Trophoblast cell (in vitro differentiated cells and primary cell): ENCODE measurements at places on chromosomes 3 and 15.

DNA sequence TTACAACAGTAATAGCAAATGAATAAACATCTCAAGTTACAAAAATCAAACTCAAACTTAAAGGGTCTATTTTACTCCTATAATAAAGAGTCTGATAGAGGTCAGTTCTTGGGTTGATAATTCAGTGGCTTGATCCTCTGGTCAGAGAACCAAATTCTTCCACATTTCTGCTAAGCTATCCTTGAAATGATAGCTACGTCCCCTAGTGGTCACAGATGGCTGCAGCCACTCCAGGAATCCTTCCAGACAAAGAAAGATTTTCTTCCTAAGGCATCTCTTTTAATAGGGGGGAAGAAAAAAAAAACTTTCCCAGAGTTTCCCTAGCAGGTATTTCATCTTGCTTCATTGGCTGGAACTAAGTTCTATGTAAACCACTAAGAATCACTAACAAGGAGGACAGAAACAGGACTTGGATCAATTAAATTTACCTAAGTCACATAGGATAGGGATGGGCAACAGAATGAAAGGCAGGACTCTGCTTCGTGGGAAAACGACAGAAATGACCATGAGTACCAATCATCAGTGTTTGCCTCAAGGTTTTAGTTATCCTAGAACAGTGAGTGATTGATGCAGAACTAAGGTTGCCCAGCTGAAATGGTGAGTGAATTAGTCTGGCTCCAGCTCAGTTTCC, 160.7 kb downstream of the STAC start:
- DNase-seq: peak; percentile 53

- DNase-seq: no peak
Observed at GRCh38 chr3:45690336-45691035, 1.3 kb downstream of the SACM1L start.

GRCh38 chr15:81411051-81411450, 37.0 kb upstream of the TMC3 start:
- no peak for DNase-seq

DNA sequence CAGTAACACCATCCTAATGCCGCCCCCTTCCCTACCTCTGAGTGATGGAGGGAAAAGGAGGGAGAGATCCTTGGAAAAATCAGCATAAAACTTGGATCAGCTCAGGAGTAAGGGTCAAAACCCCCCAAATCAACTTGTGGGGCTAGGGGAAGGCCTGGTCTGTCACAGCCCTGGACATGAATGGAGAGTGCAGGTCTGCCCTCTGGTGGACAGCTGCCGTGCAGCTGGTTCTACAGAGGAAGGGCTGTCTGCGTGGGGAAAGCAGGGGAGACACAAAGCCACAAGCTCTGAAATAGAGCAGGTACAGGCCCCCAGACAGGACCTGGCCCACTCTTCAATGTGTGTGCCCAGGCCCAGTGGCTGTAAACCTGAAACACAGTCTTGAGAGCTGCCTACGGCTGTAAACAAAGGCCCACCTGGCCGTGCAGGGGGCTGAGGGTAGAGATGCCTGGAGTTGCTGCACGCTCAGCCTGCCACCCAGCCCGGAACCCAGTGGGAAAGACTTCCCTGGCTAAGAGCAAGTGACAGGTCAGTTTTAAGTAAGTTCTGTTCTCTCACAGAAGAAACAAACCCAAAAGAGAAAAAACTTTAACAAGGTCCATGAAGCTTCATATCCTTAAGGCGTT, 16.4 kb downstream of the CLK3 start:
- peak; percentile 73 for DNase-seq

DNA sequence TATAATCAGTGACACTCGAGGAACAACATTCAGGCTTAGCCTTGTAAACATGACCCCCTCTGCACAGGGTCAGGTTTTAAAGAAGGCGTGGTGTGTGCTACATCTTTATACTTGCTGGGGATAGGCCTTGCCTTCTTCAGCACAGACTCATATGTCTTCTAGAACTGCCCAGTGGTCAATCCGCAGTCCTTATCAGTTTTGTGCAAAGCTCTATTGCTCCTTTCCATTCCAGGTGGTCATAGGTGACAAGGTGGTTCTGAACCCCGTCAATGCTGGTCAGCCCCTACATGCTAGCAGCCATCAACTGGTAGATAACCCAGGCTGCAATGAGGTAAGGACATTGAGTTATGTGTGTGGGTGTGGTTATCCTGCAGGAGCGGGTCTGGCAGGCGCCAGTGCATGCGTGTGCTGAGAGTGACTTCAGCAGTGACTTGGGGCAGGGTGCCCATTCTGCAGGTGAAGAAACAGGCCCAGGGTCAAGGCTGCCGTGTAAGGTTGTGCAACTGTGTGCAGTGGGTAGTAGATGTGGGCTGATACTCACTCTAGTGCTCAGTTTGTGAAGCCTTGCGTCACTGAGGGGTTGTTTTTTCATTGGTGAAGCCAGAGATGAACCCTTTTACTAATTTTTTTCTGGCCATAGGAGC, 150.9 kb downstream of the ITPR1 start:
- no peak for DNase-seq

DNA sequence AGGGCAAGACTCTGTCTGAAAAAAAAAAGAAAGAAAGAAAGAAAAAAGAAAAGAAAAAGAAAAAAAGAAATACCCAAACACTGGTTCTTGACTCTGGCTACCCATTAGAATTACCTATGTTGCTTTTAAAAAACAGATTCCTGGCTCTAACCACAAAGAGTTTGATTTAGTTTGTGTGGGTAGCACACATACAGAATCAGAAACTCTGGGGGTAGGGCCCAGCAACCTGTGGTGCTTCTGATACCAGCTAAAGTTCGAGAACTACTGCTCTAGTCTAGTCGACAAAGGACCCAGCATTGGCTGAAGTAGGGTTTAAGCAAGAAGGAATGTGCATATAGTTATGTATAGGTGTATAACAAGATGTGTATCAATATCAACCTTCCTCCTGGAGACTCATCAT, 392.7 kb downstream of the EFHB start:
- no peak for DNase-seq
